ENCODE measurements at places on chromosomes 2 and 18.

DNA sequence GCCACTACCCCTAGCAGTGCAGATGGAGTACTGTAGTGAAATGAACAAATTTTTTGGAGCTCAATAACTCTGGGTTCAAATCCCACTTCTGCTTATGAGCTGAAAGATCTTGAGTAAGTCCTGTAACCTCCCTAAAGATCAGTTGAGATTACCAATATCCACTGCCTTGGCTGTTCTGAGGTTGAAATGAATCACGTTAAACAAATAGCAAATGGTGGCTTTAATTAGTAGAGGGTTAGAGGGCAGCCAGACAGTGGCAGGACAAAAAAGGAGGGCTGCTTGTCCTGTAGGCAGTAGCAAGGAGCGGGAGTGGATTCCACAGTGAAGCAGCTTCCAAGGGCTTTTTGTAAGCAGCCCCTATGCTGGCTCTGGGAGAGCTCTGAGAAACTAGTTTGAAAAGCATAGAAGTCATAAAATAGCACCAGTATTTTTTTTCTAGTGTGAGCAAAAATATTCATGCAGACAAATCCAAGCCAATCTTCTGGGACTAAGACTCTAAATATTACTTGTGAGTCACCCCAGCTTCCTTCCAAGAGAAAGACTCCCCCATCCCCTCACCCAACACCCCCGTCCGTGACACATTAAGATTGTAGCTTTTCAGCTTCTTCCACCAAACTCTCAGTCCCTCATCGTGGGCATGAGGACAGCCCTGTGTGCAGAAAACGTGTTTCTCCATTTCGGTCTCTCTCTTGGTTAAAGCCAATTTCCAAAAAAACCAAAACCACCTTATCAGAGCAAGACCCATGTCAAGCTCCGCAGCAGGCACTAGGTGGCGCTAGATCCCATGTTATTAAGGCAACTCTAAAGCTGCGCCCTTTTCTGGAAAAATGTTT, 123.5 kb upstream of the LGALSL start:
- DNase-seq: peak; percentile 76

DNA sequence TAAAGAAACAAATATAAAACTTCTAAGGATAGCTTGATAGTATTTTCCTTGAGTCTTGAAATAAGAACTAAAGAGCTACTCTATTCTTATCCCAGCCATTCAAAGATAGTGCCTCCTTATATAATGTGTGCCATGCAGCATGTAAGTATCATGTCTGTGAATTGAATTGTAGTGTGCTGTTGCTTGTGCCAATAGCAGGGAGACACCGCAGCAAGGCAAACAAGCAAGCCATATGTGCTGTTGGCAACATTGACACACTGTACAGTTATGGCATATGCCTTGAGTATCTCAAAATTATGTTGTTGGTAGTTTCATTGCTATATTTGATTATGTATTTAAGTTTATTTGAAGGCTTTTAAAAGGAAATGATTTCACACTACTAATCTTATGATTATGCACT, 58.2 kb downstream of the ERBB4 start:
- no peak for DNase-seq

DNA sequence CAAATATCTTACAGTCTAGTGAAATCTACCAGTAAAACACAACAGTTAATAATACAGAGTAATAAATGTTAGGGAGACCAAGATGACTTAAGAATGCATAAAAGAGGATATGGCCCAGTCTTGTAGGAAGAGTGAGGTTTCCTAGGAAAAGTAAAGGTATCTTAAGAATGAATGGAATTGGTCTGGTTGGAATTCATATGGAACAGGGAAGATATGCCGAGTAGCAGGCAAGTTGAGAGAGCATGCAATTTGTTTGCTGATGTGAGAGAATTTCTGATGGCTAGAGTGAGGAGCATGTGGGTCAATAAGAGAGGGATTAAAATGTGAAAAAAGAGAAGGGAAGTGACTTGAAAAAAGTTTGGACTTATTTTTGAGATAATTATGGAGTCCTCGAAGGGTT, 512.9 kb upstream of the ZEB2 start:
- no peak for DNase-seq

DNA sequence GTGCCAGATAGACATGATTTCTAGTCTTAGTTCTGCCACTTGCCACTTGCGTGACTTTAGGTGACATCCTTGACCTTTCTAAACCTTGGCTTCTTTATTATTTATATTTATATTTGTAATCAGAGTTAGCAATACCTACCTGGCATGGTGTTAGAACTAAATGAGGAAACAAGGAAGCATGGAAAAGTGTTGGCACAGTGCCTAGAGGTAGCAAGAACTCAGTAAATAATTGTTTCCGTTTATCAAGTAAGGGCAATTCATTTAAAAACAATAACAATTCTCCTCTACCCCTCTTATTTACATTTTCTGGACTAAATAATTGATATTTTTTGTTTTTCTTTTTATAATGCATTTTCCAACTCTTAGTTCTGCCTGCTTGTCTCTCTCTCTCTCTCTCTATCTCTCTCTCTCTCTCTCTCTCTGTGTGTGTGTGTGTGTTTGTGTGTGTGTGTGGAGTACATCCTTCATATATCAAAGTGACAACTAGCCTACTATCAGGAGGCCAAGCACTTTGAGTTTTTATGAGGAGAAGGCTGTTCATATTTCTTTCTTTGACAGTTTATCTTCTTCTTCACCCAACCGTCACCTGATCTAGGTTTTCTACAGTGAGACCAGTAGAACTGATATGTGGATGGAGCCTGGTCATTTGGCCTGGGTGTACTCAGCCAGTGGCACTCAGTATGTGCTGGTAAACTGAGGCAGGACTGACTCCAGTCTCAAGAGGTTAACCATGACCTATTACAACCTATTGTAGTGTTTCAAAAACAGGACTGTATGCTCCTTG, 134.5 kb downstream of the LRRTM1 start:
- no peak for DNase-seq

Data from T-helper 1 cell (primary cell).